Non-pigmented ciliary epithelial cell (primary cell): ENCODE measurements at places on chromosomes 4 and X.

DNA sequence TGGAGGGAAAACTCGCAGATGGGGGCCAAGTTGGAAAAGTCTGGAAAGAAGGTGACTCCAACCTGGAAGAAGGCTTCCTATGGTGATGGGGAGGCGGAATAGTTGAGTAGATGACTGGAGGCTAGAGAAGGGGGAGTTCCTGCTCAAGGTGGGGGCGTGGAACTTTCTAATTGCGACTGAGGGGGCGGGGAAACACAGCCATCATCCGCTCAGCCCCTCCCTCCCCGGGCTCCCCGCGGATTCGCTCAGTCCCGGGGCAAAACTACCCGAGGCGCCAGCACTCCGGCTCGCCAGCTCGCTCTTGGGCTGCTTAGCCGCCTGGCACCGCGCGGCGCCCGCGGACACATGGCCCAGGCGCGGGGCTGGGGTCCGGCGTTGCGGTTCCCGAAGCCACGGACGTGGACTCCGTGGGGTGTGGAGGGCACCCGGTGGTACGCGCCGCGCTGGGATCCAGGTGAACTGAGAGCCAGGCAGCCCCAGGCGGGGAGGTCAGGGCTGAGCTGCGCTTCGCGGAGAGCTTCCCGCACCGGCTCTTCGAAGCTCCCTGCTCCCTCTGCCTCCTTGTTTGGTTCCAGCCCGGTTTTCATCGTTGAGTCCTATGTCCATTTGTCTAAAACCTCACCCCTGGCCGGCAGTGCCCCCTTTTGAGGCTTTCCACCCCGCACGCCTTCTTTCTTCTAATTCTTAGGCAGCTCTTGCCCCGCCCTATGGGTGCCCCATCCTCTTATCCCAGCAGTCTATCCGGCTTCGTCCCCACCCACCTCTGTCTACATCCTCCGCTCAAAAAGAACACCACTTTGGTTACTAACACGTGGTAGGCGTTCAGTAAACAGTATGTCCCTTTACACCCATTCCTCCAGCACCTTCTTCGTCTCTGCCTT is 38.9 kb downstream of the STARD8 start:
- no peak for DNase-seq

- no peak for DNase-seq
Measured at GRCh38 chr4:163744861-163745260, 250.4 kb downstream of the TMA16 start.

DNA sequence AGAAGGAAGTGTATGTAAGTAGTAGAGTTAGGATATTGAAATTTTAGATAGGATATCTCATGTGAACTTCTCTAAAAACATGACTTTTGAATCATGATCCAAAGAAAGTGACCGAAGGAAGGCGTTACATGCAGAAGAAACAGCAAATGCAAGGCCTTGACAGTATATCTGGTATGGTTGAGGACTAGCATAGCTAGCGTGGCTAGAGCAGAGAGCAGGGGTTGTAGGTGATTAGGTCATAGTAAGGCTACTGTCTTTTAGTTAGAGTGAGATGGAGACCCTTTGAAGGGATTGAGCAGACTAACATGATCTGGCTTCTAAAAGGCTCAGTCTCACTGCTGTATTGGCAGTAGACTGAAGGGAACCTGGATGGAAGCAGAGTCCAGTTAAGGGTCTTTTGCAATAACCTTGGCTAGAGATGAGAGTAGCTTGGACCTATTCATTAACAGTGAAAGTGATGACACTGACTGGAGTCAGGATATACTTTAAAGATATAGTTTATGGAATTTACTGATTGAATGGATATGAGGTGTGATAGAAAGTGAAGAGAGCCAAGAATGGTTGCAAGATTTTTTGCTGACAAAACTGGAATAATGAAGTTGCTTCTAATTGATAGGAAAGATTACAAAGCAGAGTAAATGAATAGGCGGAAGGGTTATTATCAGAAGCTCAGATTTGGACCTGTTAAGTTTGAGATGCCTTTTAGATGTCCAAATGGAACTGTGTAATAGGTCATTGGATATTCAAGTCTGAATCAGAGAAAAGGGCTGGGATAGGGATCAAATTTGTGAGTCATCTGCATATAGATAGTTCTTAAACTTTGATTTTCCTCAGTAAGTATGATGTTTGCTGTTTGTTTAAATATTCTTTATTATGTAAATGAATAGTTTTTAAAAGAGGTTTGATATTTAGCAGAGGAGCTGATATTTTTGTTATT is 59.8 kb downstream of the MRPL1 start:
- DNase-seq, result no peak

DNA sequence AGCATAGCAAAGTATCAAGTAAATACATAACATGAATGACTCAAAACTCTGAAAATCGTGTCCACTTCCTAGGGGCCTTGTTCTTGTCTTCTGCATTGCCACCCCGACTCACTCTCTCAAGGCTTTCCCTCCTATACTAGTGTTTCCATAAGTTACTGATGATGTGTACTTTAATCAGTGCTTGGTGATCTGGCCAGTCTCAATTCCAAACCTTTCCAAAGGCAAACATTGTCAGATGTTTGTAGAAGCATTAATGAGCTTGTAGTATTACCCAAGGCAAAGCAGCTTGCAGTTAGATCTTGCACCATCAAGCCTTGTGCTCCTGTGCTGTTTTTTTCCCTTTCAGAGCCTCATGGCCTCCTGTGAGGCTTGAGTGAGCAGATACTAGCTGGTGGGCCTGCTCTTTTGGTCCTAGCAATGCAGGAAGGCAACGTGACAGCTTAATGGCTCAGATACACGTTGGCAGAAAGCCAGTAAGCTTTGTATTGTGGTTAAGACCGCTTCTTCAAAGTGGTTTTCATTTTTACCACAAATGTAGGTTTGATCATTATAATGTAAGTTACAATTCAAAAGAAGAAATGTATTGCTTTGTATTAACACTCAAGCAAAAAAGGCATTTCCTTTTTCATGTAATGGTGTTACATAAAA is 51.8 kb downstream of the RBPJ start:
- DNase-seq, result peak; percentile 63

GRCh38 chrX:44904542-44905115 is 31.6 kb downstream of the KDM6A start:
- DNase-seq, result no peak
